ENCODE measurements at places on chromosomes 2 and 18.

- DNase-seq: no peak
Observed at GRCh38 chr18:78765142-78765541, 214.5 kb upstream of the SALL3 start.

GRCh38 chr2:160210599-160211138 is 10.6 kb upstream of the ITGB6 start:
- DNase-seq: peak; percentile 70

DNA sequence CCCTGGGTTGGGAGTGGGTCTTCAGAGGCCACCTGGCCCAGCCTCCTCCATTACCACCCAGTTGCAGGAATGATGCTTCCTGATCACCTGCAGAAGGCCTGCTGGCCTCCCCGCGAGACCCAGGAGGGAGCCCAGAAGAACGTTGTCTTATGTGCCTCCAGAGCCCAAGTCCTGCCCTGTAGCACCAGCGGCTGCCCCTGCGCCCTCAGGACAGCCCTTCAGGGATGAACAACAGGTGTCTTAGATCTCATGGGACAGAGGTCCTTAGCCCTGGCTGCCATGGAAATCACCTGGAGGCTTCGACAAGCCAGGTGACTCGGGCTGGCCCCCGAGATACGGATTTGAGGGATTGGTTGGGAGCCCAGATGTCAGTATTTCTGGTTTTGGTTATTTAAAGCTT is 278.8 kb downstream of the CELF4 start:
- no peak for DNase-seq

DNA sequence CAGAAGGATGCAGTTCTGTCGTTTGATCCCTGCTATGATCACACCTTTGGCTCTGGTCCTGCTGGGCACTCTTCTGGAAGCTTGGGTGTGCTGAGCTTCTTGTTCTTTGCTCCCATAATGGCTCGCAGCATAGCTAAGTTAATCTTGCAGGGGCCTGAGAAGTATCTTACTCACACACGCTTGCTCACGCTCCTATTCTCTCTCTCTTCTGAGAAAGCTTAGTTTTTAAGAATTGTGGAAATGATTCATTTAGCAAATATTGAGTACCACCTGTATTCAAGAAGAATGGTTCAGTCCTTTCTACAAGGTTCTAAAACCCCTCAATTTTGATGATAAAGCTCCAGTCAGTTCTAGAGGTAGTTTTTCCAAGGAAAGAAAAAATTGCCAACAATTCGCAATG is 40.6 kb downstream of the XRCC5 start:
- no peak for DNase-seq

DNA sequence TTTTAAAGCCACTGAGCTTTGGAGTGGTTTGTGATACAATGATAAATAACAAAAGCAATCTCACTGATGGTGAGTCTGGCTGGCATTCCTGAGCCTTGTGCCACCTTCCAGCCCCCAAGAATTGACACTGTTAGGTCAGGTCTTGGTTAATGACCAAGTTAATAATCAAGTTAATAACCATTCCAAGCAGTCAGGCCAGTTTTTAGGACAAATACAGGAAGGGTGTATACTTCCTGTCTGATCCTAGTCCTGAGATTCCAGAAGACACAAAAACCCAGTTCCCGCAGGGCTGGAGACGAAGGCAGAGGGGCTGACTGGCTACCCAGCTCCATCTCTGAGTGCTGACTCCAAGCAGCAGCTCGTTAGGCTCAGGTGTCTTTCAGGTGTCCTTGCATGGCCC is 74.6 kb upstream of the LAPTM4A start:
- DNase-seq: no peak

DNA sequence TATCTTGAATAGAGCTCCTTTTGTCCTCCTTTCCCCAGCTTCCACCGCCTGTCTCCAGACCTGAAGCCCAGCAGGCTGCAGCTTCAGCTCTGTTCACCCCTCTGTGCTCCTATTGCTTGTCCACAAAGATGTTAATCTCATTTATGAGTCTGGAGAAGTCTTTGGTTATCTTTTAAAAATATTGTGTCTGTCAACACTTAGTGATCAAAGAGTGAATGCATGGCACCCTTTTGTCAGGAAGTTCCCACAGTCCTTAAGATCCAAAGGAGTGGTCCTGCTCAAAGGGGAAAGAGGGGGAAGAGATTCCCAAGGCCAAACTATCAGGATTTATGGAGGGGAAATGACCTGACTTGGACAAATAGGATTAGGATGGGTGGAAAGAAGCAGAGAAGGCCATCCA is 118.9 kb downstream of the ACAA2 start:
- DNase-seq: no peak

DNA sequence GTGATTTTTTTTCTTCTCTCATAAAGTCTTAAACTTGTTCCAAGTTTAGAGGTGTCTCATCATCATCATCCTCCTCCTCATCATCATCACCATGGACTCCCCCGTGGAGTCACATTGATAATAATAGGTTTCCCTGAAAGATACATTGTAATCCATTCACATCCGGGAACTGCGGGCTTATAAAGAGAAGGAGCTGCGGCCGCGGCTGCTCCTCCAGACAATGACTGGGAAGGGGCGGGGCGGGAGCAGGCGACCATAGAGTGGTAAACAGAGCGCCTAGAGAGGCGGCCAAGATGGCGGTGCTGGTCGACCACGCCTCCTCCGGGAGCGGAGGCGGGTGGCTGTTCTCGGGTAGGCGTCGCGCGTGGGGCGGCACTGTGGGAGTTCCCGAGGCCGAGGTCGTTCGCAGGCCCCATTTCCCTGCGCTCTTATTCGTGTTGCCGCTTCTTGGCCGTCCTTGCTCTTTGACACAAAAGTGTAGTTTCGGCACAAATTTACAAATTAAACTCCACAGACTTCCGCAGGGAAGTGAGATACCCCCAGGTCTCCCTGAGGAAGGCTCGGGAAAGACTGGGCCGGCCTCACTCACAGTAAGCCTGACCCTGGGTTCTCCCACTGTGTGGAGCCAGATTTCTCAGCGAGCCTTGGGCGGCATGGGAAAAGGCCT is 1.8 kb upstream of the TCF4 start:
- no peak for DNase-seq

DNA sequence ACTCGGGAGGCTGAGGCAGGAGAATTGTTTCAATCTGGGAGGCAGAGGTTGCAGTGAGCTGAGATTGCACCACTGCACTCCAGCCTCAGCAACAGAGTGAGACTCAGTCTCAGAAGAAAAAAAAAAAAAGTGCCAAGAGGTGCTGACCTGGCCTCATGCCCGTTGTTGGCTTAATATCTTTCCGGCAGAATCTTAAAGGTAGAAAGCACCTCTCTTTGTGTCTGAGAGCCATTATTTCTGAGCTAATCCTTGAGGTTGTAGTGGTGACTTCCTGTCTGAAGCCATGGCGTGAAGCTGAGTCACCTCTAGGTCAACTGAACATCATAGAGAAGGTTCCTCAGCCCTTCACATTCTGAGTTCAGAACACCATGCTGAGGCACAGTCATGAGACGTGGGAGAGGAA is 60.4 kb downstream of the WDSUB1 start:
- DNase-seq: peak; percentile 9

- no peak for DNase-seq
Observed at GRCh38 chr18:51655327-51655698, 457.8 kb upstream of the MEX3C start.

- peak; percentile 27 for DNase-seq
Observed at GRCh38 chr2:224009605-224010315, 29.3 kb downstream of the SERPINE2 start.

GRCh38 chr2:231277962-231278361 is 79.5 kb downstream of the ARMC9 start:
- DNase-seq: no peak

DNA sequence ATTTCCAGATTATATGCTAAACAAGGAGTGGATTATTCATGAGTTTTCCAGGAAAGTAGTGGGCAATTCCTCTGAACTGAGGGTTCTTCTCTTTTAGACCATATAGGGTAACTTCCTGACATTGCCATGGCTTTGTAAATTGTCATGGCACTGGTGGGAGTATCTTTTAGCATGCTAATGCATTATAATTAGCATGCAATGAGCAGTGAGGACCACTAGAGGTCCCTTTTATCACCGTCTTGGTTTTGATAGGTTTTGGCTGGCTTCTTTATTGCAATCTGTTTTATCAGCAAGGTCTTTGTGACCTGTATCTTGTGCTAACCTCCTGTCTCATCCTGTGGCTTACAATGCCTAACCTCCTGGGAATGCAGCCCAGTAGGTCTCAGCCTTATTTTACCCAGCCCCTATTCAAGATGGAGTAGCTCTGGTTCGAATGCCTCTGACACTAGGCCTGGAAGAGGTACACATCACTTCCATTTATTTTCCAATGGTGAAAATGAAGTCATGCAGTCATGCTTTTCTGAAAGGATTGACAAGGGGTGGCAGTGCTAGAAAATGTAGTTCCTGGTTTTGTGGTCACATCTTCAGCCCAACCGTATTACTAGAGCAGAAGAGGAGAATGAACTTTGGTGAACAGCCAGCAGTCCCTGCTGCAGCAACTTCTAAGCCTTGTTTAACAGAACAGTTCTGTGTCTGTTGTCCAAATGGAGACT is 26.6 kb upstream of the ITGA4 start:
- no peak for DNase-seq

DNA sequence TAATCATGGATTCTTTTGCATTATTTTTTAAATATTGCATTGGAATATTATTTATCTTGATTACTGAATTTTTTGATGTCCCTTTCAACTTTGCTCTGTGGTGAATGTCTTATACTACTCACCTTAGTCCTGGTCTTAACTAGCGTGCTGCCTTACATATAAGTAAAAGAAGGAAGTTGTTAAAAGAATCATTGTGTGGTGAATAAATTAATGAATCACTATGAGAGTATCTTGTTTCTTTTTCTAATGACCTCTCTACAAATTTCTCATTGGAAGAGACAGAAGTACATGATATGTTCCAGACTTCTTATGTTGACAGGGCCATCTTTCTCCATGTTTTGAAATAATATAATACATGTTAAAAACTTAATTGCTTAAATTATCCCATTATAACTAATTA is 432.6 kb upstream of the MMADHC start:
- DNase-seq: no peak

DNA sequence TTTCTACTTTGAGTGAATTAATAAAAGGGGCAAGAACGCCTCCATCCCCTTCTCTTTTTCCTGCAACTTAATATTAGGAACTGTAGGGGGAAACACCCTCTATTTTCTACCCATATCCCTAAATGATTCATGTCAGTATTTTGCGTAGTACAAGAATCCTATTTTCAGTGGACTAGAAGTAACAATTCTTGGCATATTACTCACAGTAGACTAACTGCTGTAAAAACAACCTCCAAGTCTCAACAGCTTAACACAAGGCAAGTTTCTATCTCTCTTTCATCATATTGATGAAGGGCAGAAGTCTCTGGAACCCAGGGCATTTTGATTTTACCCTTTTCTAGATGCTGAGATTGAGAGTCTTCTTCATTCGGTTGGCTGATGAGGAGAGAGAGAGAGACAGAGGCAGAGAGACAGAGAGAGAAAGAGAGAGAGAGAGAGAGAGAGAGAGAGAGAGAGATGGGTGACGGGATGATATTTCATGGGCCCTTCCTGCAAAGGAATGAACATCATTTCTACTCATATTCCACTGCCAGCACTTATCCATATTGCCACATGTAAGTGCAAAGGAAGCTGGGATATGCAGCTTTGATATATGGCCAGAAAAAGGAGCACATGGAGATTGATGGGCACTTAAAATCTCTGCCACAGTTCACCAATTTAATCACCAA is 481.6 kb downstream of the LPIN1 start:
- no peak for DNase-seq

DNA sequence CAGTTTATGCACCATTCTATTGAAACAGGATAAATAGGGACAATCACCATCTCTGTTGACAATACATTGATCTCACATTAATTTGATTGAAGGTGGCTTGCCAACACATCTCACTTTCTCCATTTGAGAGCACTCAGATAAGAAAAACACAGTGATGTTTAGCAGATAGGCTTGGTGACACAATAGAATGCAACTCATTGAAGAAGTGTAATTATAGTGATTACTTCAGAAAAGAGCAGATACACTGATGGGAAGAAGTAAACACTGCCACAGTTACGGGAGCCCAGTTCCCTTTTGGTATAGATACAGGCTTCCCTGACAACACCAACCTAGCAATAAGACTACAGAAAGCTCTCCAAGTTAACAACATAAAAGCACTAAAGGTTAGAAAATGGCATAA is 89.1 kb downstream of the FIGN start:
- no peak for DNase-seq

- no peak for DNase-seq
Observed at GRCh38 chr2:227853765-227854271, 17.6 kb upstream of the DAW1 start.

DNA sequence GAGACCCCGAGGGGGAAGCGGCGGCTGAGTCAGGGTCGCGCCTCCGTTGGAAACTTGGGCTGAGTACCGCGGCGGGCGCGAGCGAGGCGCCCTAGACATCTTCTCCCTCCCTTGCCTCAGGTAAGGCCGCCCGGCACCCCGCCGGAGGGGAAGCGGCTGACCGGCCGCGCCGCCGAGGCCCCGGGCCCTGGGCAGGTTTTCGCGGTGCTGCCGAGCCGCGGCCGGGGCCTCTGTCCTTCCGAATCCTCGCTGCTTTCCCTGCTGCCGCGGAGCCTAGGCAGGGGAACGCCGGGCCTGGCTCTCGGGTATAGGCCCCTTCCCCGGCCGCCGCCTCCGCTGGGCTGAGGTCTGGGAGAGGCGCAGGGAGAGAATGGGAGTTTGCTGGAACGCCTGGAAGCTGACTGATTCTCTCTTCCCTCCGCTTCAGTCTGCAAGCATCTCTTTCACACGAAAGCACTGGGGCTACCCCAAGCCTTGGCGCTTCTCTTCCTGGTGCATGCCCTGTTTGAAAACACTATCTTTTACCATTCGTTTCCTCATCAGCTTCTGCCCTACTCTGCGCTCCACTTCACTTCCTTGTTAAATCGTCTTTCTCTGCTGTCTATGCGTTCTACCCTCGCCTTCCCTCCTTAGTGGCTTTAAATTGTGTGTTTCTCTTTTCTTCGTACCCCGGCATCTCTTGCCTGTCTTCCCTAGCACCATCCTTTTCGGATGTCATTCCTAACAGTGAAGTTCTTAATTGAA is 652 bp downstream of the PPM1B start:
- DNase-seq: peak; percentile 41

- no peak for DNase-seq
Observed at GRCh38 chr2:21658907-21659477, 535.2 kb downstream of the TDRD15 start.

GRCh38 chr2:14634489-14635390 is 2.2 kb downstream of the LRATD1 start:
- no peak for DNase-seq

GRCh38 chr2:236161531-236161930 is 6.7 kb downstream of the GBX2 start:
- DNase-seq: no peak

DNA sequence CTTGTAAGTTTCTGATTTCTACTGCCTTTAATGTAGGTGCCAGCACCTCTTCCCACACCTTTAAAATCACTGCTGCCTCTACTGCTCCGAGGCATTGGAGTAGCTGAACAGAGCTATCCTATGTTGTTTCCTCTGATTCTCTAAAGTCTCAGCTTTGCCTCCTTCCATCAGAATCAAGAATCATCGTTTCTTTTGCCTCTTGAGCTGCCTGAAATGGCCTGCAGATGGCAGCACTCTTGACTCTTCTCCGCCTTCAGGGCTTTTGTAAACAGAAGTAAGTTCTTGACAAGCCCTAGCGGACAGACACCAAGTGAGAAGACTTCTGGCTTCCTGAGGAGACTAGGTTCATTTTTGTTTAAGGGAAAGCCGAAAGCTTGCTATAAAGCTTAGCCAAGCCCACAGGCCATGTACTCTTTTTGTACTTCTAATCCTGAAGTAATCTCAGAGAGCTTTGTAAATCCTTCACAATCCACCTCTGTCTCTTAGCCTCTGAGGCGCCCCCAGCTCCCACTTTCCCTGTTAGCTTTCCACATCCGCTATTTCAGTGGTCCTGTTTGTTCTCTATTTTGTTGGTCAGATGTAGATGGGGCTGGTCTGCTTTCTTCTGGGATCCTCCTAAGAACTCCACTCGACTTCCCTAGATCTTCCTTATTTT is 48.4 kb downstream of the GTF3C3 start:
- DNase-seq: peak; percentile 66

Data from LoVo (cell line).